ENCODE measurements at places on chromosomes 1 and 21.

- no peak for DNase-seq
These were observed 3.9 kb upstream of the VAMP3 start for GRCh38 chr1:7767176-7767575.

DNA sequence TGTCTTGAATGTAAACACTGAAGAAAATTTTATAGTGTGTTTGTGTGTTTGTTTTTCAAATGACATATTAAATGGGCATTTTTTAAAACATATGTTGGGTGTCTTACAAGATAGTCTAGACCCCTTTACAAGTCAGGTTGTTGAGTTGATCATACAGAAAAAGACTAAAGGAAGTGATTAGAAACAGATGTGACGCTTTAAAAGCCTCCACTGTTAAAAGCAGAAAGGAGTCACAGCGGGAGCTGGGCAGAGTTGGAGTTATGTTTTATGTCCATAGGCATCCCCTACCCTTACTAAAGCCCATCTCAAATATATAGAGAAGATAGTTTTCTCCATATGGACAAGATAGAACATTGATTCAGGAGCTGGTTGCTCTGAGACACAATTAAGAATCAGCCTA lies 393.9 kb downstream of the PLPP3 start:
- DNase-seq, result no peak

DNA sequence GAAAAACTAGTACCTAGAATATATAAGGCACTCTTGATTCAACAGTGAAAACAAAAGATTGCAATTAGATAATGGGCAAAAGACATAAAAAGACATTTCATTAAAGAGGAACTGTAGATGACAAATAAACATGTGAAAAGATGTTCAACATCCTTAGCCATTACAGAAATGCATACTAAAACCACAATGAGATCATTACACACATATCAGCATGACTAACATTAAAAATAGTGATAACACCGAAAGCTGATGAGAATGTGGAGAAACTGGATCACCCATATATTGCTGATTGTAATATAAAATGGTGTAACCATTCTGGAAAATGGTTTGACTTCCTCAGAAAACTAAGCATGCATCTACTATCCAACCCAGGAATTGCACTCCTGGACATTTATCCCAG lies 340.3 kb downstream of the SEC16B start:
- DNase-seq, result peak; percentile 35

DNA sequence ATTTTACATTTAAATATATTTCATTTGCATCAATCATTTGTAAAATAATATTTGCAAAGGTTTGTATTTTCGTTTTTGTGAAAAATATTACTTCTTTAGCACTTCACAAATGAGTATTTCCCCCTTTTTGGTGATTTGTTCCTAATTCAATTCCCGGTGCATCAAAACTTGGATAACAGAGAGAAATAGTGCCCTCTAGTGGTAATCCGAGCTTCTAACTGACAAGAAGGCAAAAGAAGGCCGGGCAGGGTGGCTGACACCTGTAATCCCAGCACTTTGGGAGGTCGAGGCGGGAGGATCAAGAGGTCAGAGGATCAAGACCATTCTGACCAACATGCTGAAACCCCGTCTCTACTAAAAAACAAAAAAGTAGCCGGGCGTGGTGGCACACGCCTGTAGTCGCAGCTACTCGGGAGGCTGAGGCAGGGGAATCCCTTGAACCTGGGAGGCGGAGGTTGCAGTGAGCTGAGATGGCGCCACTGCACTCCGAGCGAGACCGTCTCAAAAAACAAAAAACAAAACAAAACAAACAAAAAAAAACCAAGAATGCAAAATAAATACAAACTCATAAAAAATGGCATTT lies 137.7 kb downstream of the COL11A1 start:
- DNase-seq, result peak; percentile 75

DNA sequence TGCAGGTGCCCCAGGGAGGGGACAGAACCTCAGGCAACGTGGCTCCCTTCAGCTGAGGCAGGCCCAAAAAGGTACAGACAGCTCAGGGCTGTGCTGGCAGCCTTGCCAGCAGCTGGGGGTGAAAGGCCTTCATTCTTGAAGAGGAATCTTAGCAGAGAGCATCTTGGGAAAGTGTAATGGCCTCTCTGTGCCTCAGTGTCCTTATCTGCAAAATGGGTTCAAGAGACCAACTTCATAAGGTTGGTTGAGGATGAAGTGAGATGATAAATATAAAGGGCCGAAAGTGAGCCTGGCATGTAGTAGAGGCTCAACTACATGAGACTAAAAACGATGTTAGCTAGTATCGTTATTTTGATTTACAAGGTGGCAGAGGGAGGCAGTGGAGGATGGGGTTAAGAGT lies 26.2 kb downstream of the TMCO4 start:
- no peak for DNase-seq

DNA sequence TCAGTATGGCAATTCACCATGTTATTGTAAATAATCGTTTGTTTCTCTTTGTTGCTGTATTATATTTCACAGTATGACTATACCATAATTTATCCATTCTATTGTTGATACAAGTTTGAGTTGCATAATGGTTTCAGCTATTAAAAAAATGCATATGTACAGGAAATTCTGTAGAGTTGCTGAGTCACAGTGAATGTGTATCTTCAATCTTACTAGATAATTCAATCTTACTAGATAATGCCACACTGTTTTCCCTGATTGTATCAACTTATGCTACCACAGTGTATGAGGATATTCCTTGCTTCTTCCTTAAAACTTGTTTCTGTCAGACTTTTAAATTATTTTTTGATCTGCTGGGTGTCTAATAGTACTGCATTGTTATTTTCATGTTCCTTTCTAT lies 3.5 kb upstream of the COA6 start:
- peak; percentile 48 for DNase-seq

DNA sequence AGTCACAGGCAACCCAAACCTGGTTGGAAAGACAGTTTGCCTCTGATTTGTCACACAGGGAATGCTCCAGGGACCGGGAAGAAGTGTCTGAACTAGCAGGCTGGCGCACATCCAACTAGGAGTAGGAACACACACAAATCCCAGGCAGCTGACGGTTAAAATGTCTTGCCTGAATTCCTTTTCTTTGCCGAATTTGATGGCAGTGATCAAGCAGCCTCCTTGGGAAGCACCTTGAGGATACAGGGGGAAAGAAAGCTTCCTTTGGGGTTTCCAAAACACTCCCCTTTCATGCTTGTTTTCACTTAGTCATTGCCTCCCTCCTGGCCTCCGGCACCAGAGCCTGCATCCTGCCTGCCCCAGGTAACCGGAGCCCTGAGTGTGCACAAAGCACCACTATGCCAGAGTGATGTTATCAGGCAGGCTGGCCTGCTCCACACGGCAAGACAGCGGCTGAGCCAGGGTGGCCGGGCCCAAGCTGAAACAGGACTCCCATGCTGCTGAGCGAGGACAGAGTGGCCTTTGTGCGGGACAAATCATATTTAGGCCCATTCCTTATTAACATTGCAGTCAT lies 193.8 kb downstream of the LMX1A start:
- no peak for DNase-seq

DNA sequence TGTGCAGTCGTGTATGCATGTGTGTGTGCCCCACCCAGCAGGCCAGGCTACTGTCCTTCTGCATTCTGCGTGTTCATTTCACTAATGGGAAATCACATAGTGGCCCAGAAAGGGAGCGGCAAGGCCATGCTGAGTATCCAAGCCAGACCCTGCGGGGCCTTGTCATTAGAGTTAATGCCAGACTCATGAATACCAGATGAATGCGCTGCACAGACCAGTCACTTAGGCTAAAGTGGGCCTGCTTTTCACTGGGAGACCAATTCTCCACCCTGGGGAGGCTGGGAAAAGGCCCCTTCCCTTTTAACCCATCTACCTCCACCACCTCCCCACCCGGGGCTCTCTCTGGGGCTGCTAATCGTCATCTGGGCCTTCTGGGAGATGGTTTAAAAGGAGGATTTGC lies 17.0 kb upstream of the GRIK3 start:
- no peak for DNase-seq

DNA sequence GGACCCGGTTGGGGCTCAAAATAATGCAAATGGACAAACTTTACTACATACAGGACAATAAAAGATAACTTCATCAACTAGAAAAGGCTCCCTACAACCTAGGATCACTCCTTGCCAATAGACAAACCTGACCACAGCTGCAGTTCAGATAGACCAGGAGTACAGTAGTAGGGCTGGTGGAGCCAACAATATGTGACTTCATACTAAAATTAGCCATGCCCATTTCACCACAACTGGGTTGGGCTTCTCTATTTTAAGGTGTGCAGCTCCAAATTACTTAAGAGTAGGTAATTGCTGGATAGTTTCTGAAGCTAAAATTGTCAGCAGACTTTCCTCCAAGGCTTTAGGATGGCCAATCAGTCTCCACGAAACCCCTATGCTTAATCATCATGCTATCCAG lies 3.9 kb downstream of the DENND1B start:
- DNase-seq, result no peak

DNA sequence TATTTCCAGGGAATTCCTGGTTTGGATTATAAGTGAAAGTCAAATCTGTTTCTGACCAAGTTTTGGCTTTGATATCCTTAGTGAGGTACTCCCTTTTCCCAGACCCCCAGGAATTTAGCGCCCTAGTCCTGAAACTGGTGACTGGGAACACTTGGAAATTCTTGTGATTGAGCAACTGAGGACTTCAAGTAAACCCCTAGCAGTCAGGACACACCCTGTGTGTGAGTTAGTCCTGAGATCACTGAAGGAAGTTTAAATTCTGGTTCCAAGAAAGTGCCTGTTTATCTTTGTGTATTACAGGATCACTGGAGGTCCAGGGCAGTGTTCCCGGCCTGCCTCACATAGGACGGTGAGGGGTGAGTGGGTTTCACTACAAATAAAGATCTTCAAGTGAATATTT lies 95.1 kb upstream of the F3 start:
- no peak for DNase-seq

DNA sequence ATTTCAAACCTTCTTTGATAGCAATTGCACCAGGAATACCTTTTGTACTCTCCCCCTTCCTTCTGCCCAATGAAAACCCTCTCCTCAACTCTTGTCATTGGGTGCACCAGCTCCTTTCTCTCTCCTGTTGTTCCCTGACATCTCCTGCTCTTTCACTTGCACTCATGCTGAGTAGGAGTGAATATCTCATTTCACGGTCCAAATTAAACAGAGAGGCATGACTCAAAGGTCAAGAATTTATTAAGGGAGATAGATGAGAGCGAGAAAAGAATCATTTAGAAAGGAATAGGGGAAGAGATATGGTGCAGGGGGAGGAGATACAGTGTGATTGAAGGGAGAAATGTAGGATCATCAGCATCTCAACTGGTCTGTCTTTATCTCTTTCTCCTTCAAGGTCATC lies 22.1 kb downstream of the AIM2 start:
- DNase-seq, result no peak

DNA sequence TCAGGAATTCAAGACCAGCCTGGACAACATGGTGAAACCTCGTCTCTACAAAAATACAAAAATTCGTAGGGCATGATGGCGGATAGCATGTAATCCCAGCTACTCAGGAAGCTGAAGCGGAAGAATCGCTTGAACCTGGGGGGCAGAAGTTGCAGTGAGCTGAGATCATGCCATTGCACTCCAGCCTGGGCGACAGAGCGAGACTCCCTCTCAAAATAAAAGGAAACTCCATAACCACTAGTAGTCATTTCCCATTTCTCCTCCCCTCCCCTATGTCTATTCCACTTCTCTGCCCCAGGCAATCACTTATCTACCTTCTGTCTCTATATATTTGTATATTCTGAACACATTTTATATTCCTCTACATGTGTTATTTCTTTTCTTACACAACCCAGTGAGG lies 4.0 kb upstream of the CEP350 start:
- no peak for DNase-seq

DNA sequence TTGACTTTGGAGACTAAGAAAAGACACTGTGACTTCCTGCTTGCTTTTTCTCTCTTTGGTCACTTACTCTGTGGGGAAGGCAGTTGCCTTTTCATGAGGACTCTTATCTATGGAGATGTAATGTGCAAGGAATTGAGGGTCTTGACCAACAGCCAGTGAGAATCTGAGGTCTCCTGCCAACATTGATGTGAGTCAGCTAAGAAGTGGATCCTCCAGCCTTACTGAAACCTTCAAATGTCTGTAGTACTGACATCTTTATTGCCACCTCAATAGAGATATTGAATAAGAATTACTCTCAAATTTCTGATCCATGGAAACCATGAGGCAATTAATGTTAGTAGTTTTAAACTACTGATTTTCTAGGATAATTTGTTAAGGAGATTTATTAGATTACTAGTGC lies 598.4 kb downstream of the ADGRL2 start:
- DNase-seq, result no peak

GRCh38 chr1:14254251-14254650 lies 344.2 kb upstream of the KAZN start:
- DNase-seq, result no peak

GRCh38 chr1:197471248-197471985 lies 203.4 kb downstream of the CRB1 start:
- DNase-seq, result no peak

DNA sequence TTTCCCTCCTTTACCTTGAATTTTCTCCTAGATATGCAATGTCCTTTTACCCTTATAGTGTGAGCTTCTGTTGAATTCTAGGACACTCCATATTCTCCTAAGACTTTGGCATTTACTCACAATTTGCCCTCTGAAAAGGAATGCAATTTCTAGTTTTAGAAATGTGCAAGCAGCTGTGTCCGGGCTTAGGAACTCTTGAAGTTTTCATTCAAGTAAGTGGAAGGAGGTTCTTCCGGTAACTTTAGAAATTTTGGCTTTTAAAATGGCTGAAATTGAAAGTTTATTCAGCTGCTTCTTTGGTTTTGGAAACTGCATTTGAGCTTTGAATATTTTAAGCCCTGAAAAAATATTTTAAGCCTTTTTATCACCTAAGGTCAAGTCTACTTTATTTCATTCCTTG lies 56.3 kb downstream of the DPH5 start:
- no peak for DNase-seq

DNA sequence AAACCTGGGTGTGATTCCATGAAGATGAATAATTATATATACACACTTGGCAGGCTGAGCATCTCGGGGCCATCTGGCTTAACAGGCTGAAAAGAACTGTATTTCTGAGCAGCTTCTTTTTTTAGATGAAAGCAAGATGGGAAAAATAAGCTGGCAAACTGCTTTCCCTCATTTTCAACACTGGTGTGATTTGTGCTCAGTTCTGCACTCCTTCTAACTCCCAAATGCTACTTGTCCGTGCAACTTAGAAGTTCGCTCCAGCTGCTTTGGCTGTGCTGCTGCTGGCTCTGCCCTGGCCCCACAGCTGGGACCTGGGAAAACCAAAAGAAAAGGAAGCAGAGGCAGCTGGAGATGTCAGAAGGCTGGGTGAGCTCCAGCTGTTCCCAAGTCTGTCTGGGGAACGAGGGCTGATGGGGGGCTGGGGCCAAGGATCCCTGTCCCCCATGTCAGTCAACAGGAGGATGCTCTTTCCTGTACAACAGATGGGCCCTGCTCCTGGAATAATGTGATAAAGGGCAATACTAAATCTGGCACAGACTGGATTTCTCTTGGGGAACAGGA lies 44.9 kb downstream of the PAFAH2 start:
- DNase-seq, result no peak

GRCh38 chr1:26684763-26685508 lies 10.9 kb upstream of the ARID1A start:
- DNase-seq, result no peak

Measured in OCI-M1 (cell line).